ENCODE measurements at places on chromosomes 5 and 9. TPM values are rescaled to one million over a fixed set of nuclear protein-coding genes. Genes with fewer than 3 reads are reported as not detected.

- peak; percentile 83 for DNase-seq
Measured at GRCh38 chr5:13632676-13633075, 311.8 kb downstream of the DNAH5 start.

DNA sequence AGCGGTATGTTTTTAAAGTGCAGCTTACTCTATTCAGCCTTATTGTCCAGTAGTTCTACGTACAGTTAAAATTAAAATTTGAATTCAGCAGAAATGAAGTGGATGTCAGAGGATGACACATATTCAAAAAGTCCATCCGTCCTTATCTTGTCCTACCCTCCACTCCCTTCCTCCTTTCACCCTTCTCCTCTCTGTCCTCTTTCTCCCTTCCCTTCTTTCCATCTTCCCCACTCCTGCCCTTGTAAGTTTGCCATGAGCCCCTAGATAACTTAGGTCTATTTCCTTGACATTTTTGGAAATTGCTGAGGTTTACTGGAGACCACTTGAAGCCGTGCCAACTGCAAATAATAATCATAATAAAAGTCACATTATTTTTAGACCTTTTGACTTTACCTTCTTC, 67.6 kb downstream of the TRIO start:
- DNase-seq: no peak

DNA sequence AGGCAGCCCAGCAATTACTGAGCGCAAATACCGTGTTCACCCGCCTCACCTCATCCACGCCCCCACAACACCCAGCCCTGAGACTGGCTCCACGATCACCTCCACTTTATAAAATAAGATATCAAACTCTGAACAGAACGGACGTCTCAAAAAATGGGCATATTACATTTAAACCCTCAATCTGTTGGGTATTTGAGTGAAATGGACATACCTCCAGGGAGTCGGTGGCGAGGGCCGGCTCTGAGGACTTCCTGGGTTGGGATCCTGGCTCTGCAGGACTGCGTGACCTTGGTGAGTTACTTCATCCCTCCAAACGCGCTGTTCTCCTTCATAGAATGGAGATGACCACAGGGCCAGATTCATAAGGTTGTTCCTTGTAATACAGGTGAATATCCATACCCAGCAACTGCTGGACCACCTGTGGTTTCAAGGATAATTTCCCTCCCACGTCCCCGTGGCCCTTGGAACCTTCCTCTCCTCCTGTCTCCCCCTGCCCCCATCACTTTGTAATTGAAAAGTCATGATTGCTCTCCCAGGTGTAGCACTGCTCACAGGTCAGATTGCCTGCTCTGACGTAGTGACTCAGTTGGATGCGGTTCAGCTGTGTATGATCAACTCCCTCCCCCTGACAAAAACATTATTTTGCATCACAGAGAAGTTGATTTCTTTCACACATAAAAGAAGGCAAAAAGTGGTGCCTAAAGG, 135.6 kb downstream of the KCNIP1 start:
- DNase-seq: no peak

- no peak for DNase-seq
Measured at GRCh38 chr9:27303219-27303618, 6.3 kb upstream of the EQTN start.

The ANKRD18A gene
- 1.6 TPM for total RNA-seq

Data from bronchial epithelial cell (primary cell).